ENCODE measurements at places on chromosomes 3 and 15.

DNA sequence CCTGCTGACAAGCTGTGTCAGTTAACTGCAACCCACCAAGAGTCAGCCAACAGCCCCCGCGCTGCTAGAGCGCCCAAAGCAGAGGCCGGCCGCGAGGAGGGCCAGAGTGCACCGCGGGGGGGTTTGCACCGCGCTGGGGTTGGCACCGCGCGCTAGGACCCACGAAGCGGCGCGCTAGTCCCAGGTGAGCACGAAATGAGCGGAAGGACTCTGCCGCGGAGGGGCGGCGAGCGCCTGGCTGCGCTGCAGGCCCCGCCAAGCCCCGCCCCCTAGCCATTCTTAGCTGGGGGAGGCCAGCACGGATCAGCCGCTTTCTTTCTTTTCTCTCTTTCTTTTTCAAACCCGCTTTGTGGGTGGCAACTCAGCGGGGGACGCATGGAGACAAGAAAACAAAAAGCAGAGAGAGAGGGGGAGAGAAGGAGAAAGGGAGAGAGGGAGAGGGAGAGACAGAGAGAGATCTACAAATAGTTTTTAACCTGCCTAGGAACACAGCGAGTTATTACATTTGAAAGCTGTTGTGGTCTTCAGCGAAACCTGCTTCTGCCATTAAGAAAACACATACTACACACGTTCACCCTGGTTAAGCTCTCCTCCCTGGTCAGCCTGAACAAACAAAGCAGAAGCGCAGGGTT, 6.9 kb upstream of the FOXB1 start:
- no peak for DNase-seq

- no peak for DNase-seq
Observed at GRCh38 chr3:126711121-126711760, 7.2 kb downstream of the CHCHD6 start.

- no peak for DNase-seq
Observed at GRCh38 chr15:62644889-62645742, 397.4 kb upstream of the TPM1 start.

GRCh38 chr3:133460809-133461208, 61.0 kb downstream of the BFSP2 start:
- no peak for DNase-seq

- no peak for DNase-seq
Observed at GRCh38 chr15:26872206-26872605, 5.3 kb downstream of the GABRA5 start.

GRCh38 chr15:63759752-63760151, 74.0 kb downstream of the HERC1 start:
- no peak for DNase-seq

- no peak for DNase-seq
Observed at GRCh38 chr3:123286308-123287023, 84.7 kb downstream of the SEC22A start.

DNA sequence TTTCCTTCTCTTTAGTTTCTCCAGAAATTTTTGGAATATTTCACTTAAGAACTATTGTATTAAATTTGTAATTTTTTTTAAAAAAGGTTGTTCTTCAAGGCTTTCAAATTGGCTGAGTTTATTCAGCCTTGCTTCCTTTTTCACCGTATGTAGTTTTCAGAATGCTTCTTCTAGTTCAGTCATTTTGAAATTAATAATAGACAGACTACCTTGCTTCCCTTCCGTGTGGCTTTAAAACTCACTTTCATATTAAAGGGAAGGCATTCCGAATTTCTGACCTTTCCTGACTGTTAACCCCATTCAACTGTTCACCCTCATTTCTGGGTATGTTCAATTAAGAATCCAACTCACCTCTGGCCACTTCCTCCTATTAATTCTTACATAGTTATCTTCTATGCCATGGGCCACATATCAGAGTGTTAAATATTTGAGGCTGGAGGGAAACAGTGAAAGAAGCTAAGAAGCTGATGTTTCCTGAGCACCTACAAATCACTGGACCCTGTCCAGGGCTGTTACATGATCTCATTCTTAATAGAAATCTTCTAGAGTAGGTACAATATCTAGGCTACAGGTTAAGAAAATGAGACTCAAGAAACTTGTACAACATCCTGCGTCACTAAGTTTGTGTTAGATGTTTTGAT, 237.5 kb downstream of the P3H2 start:
- no peak for DNase-seq

DNA sequence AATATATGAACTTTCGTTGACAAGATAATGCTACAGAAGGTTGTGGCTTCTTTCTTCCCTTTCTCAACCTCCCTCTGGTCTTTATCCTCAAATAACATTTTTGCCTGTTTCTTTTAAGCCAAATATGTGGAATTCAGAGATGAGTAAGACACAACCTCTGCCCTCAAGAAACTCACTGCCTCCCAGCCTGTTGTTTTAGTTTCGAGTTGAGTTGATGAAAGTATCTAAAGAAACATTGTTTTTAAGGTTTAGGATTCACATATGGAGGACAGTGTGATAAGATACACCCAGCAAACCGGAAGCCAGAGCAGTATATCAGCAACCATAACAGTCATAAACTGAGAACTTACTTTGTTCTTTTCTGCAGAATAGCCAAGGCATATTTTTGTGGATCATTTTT, 218.6 kb downstream of the THSD4 start:
- no peak for DNase-seq

- no peak for DNase-seq
Observed at GRCh38 chr3:61060411-61060861, 190.8 kb downstream of the FHIT start.

DNA sequence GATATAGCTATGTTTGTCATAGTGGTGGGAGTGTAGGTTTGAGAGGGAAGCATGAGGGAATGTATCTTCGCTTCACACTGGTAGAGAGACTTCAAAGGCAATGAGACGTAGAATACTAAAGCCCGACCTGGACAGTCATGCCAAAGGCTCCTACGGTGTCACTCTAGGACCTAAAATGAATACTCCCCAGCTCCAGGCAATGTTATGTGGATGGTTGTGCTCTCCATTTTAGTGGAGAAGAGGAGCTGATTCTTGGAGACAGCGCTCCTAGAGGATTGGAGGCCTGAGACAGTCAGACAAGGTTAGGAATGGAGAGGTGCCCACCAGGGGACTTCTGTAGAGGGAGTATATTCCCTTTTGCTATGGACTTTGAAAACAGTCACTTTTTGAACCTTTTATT, 260.1 kb downstream of the MEX3B start:
- no peak for DNase-seq

DNA sequence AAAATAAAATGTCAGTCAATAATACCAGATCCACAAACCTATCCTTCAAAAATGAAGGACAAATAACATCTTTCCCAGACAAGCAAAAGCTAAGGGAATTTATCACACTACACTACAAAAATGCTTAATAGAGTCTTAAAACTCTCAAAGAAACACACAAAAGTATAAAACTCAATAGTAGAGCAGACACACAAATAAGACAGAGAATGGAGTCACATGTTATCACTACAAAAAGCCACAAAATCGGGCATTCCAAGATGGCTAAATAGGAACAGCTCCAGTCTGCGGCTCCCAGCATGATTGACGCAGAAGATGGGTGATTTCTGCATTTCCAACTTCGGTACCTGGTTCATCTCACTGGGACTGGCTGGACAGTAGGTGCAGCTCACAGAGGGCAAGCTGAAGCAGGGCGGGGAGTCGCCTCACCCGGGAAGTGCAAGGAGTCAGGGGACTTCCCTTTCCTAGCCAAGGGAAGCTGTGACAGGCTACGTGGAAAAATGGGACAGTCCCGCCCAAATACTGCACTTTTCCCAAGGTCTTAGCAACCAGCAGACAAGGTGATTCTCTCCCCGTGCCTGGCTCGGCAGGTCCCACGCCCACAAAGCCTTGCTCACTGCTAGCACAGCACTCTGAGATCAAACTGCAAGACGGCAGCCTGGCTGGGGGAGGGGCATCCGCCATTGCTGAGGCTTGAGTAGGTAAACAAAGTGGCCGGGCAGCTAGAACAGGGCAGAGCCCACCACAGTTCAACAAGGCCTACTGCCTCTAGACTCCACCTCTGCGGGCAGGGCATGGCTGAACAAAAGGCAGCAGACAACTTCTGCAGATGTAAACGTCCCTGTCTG, 46.3 kb downstream of the SENP7 start:
- no peak for DNase-seq

GRCh38 chr3:124168271-124168670, 176.3 kb upstream of the ROPN1 start:
- no peak for DNase-seq

DNA sequence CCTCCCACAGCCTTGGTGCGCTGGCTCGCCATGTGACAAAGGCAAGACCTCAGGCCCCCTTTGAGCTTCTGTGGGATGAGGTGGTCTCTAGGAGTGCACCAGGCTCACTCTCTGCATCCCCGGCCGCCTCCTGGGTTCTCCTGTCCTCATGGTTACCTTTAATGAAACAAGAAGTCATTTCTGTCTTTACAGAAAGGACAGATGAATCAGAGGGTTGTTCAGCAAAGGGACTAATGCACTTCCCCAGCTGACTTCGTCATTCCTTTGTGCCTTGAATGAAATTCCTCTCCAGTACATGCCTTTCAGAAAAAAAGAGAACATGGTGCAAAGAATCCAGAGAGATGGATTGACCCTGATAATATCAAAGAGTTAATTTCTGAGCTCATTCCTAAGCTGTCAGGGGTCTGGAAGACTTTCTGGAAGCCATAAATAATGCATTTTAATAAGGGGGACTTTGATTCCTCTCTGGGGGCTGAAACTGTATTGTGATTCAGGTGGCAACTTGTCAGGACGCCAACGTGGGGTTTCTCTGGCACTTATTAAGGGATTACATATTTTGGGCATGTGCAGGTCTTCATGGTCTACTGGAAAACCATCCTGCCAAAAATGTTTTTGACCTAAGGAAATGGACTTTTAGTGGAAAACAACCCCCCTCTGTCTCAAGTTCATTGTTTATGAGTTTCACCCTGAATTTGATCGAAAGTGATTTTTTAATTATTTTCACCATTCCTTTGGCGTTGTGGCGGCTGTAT, 122.7 kb downstream of the FBLN2 start:
- no peak for DNase-seq

GRCh38 chr3:20123131-20123652, 62.8 kb downstream of the SGO1 start:
- DNase-seq, result no peak

GRCh38 chr3:141257961-141258360, 26.3 kb downstream of the PXYLP1 start:
- no peak for DNase-seq

DNA sequence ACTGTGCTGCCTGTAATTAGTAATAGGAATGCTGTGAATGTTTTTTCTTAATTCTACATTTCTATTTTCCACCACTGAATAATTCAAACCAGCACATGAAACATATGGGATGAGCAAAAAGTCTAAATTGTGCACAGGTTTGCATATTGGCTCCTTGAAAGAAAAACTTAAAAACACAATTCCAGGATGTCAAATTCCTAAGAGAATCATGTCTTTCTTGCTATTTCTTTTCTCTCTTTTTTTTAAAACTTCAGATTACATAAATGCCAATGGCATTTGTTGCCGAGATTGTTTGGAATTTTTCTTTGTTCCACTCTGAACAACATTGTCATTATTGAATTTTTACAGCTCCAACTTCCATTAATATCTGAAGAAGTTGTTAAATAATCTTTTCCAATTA, 60.8 kb downstream of the VGLL3 start:
- no peak for DNase-seq

DNA sequence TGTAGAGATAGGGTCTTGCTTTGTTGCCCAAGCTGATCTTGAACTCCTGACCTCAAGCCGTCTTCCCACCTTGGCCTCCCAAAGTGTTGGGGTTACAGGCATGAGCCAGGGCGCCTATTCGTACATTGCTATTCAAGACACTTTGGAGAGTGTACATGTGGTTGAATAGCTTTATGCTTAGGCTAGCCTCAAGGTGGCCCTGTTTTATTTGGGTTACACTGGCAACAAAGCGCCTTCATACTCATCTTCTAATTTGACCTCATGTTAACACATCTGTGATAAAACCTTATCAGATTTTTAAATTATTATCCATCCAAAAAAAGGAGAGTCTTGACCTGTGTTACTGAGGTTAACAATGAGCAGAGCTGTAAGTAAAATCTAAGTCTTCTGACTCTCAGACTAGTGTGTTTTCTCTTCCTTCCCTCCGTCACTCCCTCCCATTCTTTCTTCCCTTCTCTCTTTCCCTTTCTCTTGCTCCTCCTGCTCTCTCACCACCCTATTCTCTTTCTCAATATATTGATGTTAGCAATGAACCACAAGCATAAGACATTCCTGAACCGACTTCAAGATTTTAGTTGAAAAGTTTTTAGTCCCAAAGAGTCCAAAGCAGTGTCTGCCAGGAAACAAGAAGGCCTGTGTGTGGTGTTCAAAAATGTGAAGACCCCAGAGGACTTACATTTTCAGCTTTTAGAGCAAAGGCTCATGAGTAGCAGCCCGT, 603.7 kb upstream of the CFAP20DC start:
- no peak for DNase-seq

GRCh38 chr3:57622362-57622761, 25.2 kb upstream of the ARF4 start:
- DNase-seq, result no peak

DNA sequence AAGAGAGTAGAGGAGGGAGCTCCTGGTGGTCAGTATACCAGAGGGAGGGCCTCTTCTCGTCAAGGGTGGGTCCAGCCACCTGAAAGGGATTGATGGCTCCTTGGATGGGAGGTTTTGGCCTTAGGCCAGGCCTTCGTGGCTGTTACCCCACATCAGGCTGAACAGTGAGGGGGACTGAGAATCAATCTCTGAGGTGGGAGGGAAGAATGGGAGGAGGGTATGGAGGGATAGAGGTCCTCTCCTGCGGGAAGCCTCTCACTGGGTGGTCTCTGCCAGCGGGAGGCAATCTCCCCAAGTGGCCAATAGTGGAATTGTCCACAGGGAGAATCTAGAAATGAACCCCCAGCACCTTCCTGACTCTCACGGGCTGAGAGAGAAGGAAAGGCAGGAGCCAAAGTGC, 53.5 kb downstream of the BSN start:
- no peak for DNase-seq

- DNase-seq, result no peak
Observed at GRCh38 chr15:74517096-74517495, 23.9 kb upstream of the ARID3B start.

GRCh38 chr3:78035131-78035641, 995.3 kb downstream of the ROBO2 start:
- DNase-seq, result no peak

- DNase-seq, result no peak
Observed at GRCh38 chr3:114668099-114668498, 374.3 kb downstream of the TIGIT start.

GRCh38 chr3:104879919-104880318, 486.8 kb upstream of the ALCAM start:
- no peak for DNase-seq

DNA sequence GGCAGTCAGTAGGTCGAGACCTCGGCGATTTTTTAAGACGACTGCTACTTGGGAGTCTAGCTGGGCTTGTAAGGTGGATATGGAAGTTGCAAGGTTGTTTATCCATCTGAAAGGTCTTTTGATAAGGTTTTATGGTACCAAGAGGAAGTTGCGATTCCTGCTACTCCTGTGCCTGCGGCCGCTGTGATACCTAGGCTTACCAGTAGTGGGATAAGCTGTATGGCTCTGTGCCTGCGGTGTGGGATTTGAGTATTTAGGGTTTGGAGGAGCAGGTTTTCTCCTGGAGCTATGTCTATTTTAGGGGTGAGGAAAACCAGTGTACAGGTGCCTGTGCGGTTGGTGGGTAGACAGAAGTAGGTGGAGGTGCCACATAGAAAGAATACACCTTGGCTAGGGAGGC, 1059.8 kb downstream of the SI start:
- DNase-seq, result no peak

- no peak for DNase-seq
Observed at GRCh38 chr3:13203398-13204176, 130.4 kb upstream of the IQSEC1 start.

- no peak for DNase-seq
Observed at GRCh38 chr3:66406163-66406562, 94.7 kb downstream of the LRIG1 start.

- DNase-seq, result no peak
Observed at GRCh38 chr3:196193736-196194541, 17.3 kb downstream of the ZDHHC19 start.

All from esophagus squamous epithelium (tissue), 5 donors.